Cardiac septum (tissue), 1 donor: ENCODE measurements at places on chromosomes 16 and 17. TPM values are rescaled to one million over a fixed set of nuclear protein-coding genes. Genes with fewer than 3 reads are reported as not detected.

CACNG5 gene
- not detected for total RNA-seq

GRCh38 chr17:39608142-39608981 lies 642 bp upstream of the NEUROD2 start:
- DNase-seq = no peak

PVALEF gene
- not detected for total RNA-seq

CIITA gene
- 7.2 TPM for total RNA-seq

DNA sequence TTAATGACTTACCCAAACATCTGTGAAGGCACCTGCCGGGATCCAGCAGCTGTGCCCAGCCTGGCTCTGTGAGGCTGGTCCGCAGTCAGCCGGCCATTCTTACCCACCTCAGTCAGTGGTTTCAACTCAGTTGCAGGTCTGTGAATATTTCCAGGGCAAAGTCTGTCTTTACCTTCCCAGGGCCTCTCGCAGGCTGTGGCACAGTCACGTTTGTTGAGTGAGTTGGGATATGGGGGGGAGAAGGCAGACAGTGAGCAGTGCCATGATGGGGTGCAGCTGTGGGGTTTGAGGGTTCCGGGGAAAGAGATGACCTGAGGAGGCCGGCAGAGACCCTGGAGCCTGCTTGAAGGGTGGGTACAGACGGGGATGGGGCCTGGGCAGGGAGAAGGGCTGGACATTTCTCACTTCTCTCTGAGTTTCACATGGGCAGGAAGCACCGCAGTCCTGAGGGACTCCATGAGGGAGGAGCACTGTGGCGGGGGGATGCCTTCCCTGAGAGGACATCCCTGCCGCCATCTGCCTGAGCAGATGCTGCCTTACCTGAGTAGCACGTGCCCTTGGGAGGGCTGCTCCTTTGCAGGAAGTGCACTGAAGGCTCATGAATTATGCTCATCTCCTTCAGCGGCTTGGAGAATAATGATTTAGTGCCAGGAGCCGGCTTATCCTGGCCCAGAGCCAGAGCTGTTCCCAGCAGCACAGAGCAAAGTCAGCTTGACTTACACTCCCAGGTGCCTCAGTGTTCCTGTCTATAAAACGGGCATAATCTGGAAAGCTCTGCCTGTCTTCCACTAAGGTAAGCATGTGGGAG lies 48.1 kb downstream of the KSR1 start:
- no peak for DNase-seq

DNA sequence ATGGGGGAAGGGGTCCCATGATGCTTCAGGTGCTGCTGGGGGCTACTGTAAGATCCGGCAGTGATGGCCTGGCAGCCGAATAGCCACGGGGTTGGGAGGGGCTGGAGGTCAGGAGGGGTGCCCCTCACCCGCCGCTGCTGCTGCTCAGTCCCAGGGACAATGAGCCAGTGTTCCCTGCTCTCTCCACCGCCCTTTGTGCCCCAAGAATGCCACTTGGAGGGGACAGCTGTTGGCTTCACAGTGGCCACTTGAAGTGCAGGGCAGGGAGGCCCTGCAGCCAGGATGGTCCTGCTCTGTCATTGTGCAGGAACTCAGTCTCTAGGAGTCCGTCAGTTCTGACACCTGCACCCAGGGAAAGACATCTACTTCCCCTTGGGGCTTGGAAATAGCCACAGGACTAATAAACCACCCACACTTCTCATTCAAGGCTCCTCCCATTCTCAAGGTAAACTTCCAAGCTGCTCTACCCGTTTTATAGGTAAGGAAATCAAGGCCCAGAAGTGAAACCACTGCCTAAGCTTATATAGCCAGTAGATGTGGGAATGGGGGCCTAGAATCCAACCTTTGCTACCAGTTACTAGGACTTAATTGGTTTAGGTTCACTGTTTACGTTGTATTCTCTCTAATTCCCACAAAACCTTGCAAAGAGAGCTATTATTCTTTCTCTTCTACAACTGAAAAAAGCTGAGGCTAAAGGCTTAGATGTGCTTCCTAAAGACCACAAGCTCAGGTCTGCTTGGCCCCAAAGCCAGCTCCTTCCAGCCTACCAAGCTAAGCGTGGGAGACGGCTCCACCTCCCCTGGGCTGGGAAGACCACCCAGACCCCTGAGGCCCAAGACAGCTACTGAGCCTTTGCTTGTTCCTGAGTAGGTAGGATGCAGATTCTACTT lies 6.2 kb upstream of the CPSF4L start:
- DNase-seq = no peak

GRCh38 chr16:65410801-65411200 lies 288.9 kb upstream of the CDH11 start:
- no peak for DNase-seq

FAM20A gene
- total RNA-seq = 14.7 TPM

CORO6 gene
- total RNA-seq = 128 TPM

GRCh38 chr16:55351936-55352335 lies 27.9 kb downstream of the IRX6 start:
- no peak for DNase-seq

- DNase-seq = no peak
These were observed 40.7 kb upstream of the DLX4 start for GRCh38 chr17:49928126-49928800.

GRCh38 chr17:8961829-8962228 lies 3.7 kb downstream of the PIK3R5 start:
- no peak for DNase-seq

FBXO47 gene
- total RNA-seq = not detected

ITGAL gene
- 2.9 TPM for total RNA-seq

- no peak for DNase-seq
These were observed 26.6 kb downstream of the PIEZO1 start for GRCh38 chr16:88758227-88758943.
